ENCODE measurements at places on chromosomes 3 and 15.

GRCh38 chr3:53044711-53045517 is 959 bp downstream of the SFMBT1 start:
- DNase-seq, result peak; percentile 48

DNA sequence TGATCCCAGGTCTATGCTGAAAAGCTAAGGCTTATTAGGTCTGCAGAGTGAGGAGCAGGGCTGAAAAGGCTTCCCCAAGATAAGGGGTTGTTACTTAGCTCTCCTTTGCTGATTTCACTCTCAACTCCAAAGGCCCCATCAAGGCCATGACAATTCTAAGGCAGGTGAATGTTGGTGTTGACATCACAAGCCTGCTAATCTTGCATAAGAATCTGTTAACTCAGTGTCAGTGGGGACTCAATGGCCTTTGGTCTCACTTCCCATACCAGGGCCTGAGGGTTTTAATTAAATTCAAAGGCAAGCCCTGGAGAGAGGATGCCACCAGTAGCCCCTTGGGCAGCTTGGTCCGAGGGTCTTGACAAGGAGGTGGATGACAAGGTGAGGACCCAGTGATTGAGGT is 9.4 kb upstream of the ALAS1 start:
- no peak for DNase-seq

- peak; percentile 96 for DNase-seq
Observed at GRCh38 chr3:124558991-124559845, 171.0 kb upstream of the UMPS start.

- no peak for DNase-seq
Observed at GRCh38 chr15:89364341-89364740, 29.7 kb upstream of the POLG start.

- DNase-seq, result no peak
Observed at GRCh38 chr3:156395961-156396710, 158.8 kb downstream of the SSR3 start.

GRCh38 chr3:100455841-100456550 is 36.4 kb upstream of the TMEM45A start:
- DNase-seq, result no peak

GRCh38 chr15:94041746-94042145 is 189.6 kb upstream of the MCTP2 start:
- DNase-seq, result no peak

DNA sequence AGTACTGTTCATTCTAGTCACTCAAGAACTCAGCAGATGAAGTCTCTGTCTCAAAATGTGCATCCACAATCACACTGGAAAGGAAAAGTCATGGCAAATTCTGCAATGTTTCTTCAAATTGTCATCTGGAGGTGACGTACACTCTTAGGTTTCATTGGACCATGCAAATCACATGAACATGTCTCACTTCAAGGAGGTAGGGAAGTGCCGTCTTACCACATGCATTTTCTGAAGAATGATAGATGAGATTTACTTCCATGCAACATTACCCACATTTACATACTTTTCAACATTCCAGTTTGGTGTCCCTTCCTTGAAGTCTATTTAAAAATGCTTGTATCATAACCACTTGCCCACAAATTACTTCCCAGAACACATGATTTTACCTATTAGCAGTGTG is 107.9 kb upstream of the SATB1 start:
- no peak for DNase-seq

GRCh38 chr3:25427942-25428788 is at the start of gene RARB:
Gene RARB, plus strand, starts transcription at chr3:25428263. Its CDS starts 469 bp downstream, at chr3:25428732.
- DNase-seq, result peak; percentile 56

DNA sequence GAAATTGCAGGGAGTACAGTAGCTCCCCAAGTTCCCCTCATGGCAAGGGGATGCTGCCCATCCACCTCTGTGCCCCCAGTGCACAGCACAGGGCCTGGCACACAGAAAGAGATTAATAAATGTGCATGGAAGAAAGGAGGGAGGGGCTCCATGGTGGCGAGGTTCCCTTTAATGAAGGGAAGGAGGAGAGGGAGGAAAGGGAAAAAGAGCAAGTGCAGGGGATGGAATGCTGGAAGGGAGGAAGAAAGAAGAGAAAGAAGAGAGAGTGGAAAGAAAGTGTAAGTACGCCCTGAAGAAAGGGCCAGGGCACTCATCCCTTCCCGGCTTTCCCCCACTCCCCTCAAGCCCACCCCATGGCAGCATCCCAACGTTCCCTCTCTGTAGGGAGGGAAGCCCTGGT is 1.5 kb upstream of the VIPR1 start:
- DNase-seq, result no peak
